Fibroblast of mammary gland (primary cell): ENCODE measurements at places on chromosomes 6 and 20.
A peak's percentile ranks its signal among the peaks of the same experiment; 100 is the strongest.

DNA sequence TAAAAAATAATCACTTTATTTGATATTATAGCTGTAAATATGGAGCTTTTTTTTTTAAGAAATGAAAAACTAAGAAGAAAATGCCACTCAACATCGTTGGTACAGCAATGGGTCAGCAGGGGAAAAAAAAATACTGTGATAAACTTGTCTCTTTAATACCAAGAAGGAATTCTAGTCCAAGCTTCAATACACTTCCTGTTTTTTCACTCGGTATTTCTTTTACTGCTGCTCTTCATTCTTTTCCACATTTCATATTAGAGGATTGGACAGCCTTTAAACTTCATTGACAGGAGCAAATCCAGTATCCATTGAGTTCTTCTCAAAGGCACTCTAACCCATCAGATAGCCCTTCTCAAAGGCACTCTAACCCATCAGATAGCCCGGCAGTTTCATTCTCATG, 22.2 kb upstream of the EZR start:
- DNase-seq: no peak

GRCh38 chr20:61930776-61931475, 134.8 kb downstream of the TAF4 start:
- DNase-seq: no peak

DNA sequence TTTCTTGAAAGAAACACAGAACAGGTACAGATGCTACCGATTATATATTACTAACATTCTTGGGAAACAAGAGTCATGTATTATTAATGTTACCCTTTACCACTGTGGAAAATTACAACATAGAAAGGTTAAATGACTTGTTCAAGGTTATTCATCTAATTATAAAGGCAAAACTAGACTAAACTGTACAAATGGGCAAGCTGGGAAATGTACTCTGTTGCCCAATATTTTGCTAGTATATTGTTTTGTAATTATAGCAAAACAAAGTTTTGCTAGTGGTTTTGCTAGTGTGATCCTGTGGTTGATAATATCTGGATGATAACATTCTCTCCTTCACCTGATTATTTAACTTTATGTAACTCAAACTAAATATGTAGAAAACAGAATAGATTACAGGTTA, 96.5 kb downstream of the TINAG start:
- peak; percentile 40 for DNase-seq

- DNase-seq: no peak
These were observed 104.8 kb downstream of the SOBP start for GRCh38 chr6:107594736-107595135.

- peak; percentile 59 for DNase-seq
These were observed 39.7 kb downstream of the PREP start for GRCh38 chr6:105363100-105363754.

DNA sequence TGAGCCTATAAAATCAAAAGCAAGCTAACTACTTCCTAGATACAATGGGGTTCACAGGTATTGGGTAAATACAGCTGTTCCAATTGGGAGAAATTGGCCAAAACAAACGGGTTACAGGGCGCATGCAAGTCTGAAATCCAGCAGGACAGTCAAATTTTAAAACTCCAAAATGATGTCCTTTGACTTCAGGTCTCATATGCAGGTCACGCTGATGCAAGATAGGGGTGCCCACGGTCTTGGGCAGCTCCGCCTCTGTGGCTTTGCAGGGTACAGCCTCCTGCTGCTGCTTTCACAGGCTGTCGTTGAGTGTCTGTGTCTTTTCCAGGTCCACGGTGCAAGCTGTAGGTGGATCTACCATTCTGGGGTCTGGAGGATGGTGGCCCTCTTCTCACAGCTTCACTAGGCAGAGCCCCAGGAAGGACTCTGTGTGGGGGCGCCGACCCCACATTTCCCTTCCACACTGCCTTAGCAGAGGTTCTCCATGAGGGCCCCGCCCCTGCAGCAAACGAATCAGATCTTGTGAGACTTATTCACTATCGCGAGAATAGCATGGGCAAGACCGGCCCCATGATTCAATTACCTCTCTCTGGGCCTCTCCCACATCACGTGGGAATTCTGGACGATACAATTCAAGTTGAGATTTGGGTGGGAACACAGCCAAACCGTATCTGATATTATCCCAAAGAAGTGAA, 11.9 kb upstream of the SMIM29 start:
- DNase-seq: no peak

GRCh38 chr6:116633685-116634084, 17.4 kb downstream of the RSPH4A start:
- peak; percentile 10 for DNase-seq

- DNase-seq: no peak
These were observed 155.3 kb upstream of the EYA4 start for GRCh38 chr6:133085896-133086295.
